Memory B cell (primary cell): ENCODE measurements at places on chromosomes 3 and 15.

- H3K4me1 ChIP-seq = peaks cover 11% of the 10 kb centered on the region
- no peaks in the 10 kb centered on the region for H3K36me3 ChIP-seq
- no peak overlapping the region for H3K4me3 ChIP-seq
- no peak overlapping the region for H3K27ac ChIP-seq
- H3K27me3 ChIP-seq = no peaks in the 10 kb centered on the region
Measured at GRCh38 chr3:105513042-105513441, 146.3 kb downstream of the ALCAM start.

- peaks cover 29% of the 10 kb centered on the region for H3K36me3 ChIP-seq
- H3K27me3 ChIP-seq = no peaks in the 10 kb centered on the region
- no peak overlapping the region for H3K4me3 ChIP-seq
- peak overlapping the region; percentile 99 for H3K27ac ChIP-seq
- peaks cover 43% of the 10 kb centered on the region for H3K4me1 ChIP-seq
Measured at GRCh38 chr15:85709250-85709649, 85.5 kb downstream of the KLHL25 start.

GRCh38 chr3:131501949-131502348 lies 822 bp downstream of the MRPL3 start:
- no peak for DNase-seq
- peak overlapping the region; percentile 87 for H3K4me3 ChIP-seq
- H3K27ac ChIP-seq = peak overlapping the region; percentile 96
- H3K4me1 ChIP-seq = peaks cover 17% of the 10 kb centered on the region

GRCh38 chr3:189863031-189863430 lies 231.8 kb downstream of the TP63 start:
- H3K4me1 ChIP-seq = no peaks in the 10 kb centered on the region
- H3K27me3 ChIP-seq = no peaks in the 10 kb centered on the region
- DNase-seq = no peak
- no peak overlapping the region for H3K4me3 ChIP-seq
- no peaks in the 10 kb centered on the region for H3K36me3 ChIP-seq
- H3K27ac ChIP-seq = no peak overlapping the region

GRCh38 chr3:52836986-52837385 lies 2.2 kb upstream of the MUSTN1 start:
- no peak overlapping the region for H3K4me3 ChIP-seq
- no peak for DNase-seq
- peaks cover 15% of the 10 kb centered on the region for H3K36me3 ChIP-seq
- H3K4me1 ChIP-seq = peaks cover 5% of the 10 kb centered on the region
- no peaks in the 10 kb centered on the region for H3K27me3 ChIP-seq
- H3K27ac ChIP-seq = no peak overlapping the region
